ENCODE measurements at places on chromosomes 3 and 15. TPM values are rescaled to one million over a fixed set of nuclear protein-coding genes. Genes with fewer than 3 reads are reported as not detected.

The SLC2A2 gene
- total RNA-seq, result not detected

GRCh38 chr3:129657261-129658046 is 51.0 kb upstream of the PLXND1 start:
- no peak for DNase-seq

GRCh38 chr15:28182731-28183130 is 83.6 kb upstream of the OCA2 start:
- no peak for DNase-seq

The TEX9 gene
- 12.2 TPM for total RNA-seq

DNA sequence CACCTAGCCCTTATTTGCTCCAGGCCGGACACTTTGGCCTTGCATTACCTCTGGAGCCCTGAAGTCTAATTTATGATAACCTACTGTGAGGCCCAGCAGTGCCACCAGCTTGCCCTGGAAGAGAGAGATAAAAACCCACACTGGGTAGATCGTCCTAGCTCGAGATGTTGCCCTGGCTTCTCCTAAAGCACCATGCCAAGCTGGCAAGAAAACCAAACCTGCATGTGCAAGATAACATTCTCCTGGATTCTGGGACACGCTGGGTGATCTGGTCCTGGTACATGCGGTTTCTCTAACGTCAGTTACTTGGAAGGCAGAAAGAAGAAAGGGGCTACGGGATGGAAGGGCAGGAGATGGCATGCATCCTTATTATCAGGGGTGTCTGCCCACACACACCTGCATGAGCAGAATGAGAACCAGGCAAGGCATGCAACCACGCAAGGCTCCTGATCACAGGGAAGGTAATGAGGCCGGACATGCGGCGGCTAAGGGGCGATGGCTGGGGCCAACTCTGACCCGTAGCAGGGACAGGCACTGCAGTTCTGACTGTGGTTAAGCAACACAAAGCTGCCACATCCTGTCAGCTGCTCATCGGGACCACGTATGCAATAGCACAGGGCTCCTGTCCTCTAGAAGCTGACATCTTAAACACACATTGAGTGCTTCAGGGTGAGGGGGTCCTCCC is 73.0 kb downstream of the OXNAD1 start:
- no peak for DNase-seq

The CERS3 gene
- total RNA-seq, result 1.5 TPM

The CNTN6 gene
- not detected for total RNA-seq

GRCh38 chr15:75578173-75578947 is 755 bp downstream of the PTPN9 start:
- DNase-seq, result peak; percentile 30

- DNase-seq, result no peak
Observed at GRCh38 chr15:74155766-74156417, 17.6 kb upstream of the ISLR start.

DNA sequence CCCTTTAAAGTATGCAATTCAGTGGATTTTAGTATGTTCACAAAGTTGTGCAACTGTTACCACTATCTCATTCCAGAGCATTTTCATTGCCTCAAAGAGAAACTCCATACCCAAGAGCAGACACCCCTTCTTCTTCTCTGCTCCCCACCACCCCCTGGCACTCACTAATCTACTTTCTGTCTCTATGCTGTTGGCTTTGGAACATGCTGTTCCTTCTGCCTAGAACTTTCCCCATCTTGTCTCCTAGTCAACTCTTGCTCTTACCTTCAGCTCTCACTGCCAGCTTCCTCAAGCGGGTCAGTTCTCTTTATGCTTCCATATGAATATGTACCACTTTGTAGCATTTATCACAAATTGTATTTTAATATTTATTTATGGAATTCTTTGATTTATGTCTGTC is 50.1 kb downstream of the TYRO3 start:
- DNase-seq, result no peak

DNA sequence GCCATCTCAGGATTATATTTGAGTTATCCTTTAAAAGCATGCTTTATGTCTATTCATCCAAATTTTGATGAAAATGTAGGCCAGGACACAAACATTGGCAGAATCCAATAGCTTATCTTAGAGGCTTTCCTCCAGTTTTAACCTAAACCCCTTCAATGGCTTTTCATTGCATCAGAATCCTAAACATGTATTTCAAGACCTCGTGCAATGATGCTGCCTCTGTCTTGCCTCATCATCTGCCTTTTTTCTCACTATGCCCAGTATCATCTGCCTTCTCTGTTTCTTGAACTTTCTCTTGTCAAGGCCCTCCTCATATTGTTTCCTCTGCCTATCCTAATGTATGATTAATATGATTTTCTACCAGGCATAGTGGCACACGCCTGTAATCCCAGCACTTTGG is 76.1 kb upstream of the MAP4 start:
- DNase-seq, result no peak

GRCh38 chr3:133837487-133838295 is 32.1 kb downstream of the SRPRB start:
- DNase-seq, result no peak

DNA sequence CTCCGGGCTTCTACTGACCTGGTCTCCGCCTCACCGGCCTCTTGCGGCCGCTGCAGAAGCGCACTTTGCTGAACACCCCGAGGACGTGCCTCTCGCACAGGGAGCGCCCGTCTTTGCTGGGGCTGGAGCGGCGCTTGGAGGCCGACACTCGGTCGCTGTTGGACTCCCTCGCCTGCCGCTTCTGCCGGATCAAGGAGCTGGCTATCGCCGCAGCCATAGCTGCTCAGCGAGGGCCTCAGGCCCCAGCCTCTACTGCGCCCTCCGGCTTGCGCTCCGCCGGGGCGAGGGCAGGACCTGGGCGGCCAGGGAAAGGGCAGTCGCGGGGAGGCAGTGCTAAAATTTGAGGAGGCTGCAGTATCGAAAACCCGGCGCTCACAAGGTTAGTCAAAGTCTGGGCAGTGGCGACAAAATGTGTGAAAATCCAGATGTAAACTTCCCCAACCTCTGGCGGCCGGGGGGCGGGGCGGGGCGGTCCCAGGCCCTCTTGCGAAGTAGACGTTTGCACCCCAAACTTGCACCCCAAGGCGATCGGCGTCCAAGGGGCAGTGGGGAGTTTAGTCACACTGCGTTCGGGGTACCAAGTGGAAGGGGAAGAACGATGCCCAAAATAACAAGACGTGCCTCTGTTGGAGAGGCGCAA is 319.2 kb downstream of the FGF12 start:
- peak; percentile 64 for DNase-seq

GRCh38 chr3:72262736-72263135 is 477.8 kb upstream of the PROK2 start:
- no peak for DNase-seq

The CCR9 gene
- total RNA-seq, result not detected

GRCh38 chr3:182327196-182327681 is 466.1 kb upstream of the ATP11B start:
- peak; percentile 23 for DNase-seq

DNA sequence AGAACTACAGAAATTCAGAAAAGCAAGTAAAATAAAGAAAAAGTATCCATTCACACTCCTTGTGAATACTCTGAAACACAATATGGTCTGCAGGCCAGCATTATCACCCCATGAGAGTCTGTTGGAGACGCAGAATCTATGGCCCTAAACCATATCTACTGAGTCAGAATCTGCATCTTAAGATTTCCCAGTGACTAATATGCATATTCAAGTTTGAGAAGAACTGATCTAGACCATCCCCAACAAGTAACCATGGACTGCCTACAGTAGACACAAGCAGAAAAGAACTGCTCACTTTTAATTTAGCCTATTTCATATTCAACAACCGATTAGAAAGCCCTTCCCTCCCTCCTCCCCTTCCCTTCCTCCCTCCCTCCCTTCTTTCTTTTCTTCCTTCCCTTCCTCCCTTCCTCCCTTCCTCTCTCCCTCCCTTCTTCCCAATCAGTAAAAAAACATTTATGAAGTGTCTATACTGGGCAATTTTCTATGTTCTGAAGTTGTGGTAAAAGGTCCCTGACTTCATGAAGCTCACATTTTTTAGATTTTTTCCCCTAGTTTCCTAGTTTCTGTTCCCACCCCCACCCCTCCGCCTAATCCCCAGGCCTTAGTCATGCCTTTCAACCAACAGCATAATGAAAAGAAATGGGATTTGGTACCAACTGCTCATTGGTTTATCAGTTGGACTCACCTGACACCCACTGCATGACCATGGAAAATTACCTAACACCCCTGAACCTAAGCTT is 125.2 kb downstream of the CNTN3 start:
- no peak for DNase-seq

- DNase-seq, result no peak
Observed at GRCh38 chr3:188943591-188943990, 228.2 kb upstream of the TPRG1 start.

- DNase-seq, result no peak
Observed at GRCh38 chr3:154844863-154845262, 235.3 kb upstream of the MME start.

The ACKR2 gene
- 0.41 TPM for total RNA-seq

The CTXN2 gene
- total RNA-seq, result 0.07 TPM

The TMF1 gene
- 20.6 TPM for total RNA-seq

DNA sequence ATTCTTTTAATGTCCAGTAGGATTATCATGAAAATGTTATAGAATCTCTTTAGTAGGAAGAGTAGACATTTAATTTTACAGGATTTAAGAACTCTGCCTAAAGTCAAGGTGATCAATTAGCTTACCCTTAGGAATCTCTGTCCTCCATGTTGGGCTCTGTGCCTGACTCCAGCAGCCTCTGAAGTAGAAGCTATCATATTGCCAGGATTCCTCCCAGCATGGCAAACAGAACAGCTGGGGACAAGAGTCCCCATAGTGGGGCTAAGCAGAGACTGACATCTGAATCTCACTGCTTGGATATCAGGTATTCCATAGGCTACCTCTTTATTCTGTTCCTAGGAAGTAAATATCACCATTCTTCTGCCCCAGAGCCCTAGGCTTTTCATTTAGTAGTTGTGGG is 1.5 kb downstream of the SLC15A2 start:
- no peak for DNase-seq

The ARL6IP5 gene
- 30.8 TPM for total RNA-seq

Measured in WTC11 (cell line).